Inflammatory macrophage treated with lipopolysaccharide for 1 hour (primary cell): ENCODE measurements at places on chromosomes 6 and 20.

GRCh38 chr6:131001111-131001736 is 61.8 kb downstream of the EPB41L2 start:
- DNase-seq = no peak

GRCh38 chr6:7269816-7270215 is 43.2 kb downstream of the SSR1 start:
- no peak for DNase-seq

DNA sequence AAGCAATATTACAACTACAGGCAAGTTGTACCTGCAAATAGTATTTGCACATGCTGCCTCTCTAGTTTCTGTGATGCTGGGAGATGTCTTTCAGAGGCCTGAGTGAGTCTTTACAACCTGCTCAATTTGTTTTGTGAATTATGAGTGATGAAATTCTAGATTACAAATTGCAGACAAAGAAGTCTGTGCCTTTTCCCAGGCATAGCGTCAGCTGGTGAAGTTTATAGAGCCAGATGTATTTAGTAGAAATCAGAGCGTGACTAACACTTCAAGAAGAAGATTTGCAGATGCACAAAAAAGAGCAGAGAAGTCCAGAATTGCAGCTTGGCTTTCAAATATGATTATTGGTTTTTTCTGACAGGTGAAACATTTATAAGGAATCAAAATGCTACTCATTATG is 289.9 kb downstream of the PLCB1 start:
- DNase-seq = no peak

DNA sequence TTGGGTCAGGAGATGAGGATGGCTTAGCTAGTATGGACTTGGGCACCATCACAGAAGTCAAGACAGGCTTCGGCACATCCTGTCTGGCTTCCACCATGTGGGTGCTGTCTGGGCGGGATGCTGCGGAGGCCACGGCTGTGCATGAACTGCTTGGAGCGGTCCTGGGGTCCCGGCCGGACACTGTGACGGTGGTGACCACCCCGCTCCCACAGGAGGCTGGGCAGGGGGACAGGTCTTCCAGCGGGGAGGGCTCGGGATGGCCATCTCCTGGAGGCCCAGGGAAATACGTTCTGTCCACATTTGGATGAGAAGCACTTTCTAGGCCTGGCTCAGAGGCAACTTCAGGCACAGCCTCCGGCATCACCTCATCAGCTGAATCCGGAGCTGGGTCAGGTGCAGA is 32.1 kb upstream of the TCFL5 start:
- no peak for DNase-seq

GRCh38 chr6:27081931-27082330 is 165.6 kb upstream of the PRSS16 start:
- no peak for DNase-seq

- DNase-seq = no peak
Observed at GRCh38 chr6:36075656-36076055, 48.0 kb downstream of the MAPK14 start.

DNA sequence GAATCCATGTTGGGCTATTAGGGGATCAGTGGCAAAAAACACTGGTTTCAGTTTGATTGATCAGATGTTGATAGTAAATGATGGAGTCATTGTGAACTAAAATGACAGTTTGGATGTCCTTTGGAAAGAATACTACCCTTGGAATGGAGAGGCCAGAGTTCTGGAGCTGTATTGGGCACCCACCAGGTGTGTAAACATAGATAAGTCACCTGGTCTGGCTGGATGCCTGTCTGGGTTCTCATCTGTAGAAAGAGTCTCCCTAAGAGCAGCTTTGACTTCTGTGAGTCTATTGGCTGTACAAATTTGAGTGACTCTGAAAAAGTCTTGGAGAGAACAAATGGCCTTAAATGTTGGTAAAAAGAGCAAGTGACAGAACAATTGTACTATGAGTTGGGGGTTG is 115.0 kb downstream of the SCP2D1 start:
- DNase-seq = no peak

DNA sequence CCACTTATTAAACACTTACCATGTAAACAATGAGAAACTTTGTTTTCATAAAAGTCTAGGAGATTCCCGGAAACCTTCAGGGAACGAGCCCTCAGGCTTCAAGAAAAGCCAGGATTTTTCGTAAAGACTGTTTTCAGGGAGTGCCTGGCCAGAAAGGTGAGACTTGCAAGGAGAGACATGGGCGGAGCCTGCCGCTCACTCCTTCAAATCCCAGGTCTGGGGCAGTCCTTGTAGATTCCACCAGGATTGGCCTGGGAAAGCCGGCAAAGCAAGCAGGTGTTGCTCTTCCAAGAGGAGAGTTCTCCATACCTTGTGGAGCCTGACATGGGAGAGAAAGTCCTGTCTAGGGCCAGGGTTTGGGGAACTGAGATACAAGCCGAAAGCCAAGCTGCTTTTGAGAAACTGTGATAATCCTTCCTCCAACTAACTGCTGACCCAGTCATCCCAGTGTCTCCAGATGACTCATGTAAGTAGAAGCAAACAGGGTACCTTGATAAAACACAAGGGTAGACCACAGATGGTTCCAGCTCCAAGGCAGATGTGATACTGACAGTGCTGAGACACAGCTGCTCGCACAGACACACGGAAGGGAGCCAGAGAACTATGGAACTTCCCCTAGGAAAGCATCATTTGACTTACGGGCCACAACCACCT is 69.4 kb upstream of the NAA20 start:
- DNase-seq = no peak
